ENCODE measurements at places on chromosomes 11 and 22.

- no peak for DNase-seq
Measured at GRCh38 chr22:38262051-38262795, 10.6 kb downstream of the TMEM184B start.

- DNase-seq, result no peak
Measured at GRCh38 chr11:5522308-5522707, 5.8 kb upstream of the UBQLNL start.

- no peak for DNase-seq
Measured at GRCh38 chr11:99742501-99742900, 721.8 kb downstream of the CNTN5 start.

DNA sequence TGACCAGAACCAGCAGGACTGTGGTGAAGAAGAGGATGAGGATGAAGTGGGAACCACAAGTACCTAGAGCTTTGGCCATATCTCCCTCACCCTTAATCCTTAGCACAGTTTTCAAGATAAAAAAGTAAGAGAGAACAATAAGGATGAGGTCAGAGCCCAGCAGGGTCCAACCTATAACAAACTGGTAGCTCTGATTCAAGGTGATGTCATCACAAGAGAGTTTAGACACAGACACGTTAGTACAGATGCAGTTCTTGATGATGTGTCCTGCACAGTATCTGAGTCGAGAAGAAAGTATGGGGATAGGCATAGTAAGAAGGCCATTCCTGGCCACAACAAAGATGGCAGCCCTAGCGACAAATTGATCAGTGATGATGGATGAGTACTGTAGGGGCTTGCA is 586 bp downstream of the OR56A5 start:
- DNase-seq, result no peak

DNA sequence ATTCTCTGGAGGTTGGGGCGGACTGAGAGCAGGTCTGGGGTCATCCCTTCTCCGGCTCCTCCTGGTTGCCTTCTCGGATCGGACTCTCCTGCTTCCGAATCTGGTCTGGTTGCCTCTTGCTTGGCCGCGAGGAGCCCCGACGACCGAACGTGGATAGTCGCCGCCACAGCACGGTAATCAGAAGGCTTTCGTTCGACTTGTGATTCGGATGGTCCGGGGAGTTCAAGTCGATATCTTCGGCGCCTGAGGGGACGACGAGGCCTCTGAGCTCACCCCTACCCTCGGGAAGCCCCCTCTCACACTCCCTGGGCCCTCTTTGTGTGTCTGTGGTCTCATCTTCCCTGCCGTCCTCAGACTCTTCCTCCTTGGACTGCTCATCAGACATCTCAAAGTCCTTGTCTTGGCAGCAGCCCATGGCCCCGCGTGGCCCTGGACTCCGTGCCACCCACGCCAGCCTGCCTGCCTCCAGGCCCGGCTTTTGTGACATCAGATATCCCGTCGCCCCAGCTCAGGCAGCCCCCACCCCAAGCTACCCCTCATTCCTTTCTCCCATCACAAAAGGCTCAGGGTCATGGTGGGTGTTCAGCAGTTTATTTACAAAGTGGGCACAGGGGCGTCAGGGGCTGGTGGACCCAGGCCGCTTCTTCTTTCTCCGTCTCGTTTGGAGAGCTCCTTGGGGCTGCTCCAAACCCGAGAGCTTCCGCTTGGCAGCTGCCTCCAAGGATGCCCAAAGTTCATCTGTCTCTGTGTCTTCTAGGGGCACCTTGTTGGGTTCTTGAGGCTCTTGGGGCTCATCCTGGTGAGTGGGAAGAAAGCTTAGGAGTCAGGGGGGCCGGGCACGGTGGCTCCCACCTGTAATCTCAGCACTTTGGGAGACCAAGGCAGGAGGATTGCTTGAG is at the start of gene TEX54:
TEX54 (minus strand) TSS at position 506 of the 899 bp plus-strand sequence.
- DNase-seq, result peak; percentile 37

DNA sequence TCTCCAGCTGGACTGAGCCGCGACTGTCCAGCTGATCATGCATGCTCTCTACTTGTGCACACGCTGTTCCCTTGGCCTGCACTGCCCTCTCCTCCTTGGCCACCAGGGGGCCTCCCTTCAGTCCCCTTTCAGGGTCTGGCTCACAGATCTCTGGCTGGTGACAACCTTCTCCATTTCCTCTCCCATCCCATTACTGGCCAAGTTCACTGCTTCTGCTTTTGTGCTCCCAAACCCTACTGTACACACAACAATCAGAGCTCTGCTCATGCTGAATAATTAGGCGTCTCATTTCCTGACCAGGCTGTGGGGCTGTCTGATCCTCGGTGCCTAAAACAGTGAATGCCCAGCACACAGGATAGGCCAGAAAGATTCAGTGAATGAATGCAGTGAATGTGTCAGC is 224.0 kb upstream of the NARS2 start:
- DNase-seq, result peak; percentile 27

- DNase-seq, result no peak
Measured at GRCh38 chr22:28819253-28820096, 19.1 kb upstream of the XBP1 start.

DNA sequence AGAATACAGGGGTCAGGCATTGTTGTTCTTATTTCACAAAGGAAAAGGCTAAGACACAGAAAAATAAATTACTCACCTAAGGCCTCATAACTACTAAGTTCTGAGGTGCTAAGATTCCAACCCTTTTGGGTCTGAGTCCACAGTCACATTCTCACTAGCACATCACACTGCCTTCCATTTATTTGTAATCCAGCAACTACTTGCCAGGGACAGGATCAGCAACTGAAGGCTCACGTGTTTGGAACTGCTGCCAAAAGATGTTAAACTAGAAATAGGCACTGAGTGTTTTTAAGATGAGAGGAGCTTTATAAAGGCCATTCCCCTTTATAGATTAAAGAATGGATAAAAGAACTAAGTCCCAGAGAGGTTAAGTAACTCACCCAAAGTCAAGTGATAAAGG is 58.0 kb downstream of the CADM1 start:
- DNase-seq, result no peak

DNA sequence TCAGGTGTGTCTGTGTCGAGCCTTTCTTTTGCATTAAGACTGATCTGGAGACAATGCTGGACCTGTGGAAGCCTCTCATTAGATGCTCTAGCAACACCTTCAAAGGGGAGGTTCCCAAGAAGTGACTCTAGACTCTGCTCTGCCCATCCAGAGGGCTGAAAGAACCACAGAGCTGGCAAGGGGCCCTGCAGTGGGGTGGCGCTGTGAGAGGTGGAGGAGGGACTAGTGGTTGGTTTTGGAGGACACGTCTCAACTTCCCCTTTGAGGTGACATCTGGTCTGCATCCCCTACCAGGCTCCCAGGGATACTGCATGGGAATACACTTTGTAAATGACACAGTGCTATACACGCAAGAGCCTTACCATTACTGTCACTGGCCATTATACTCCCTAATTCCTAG is 34.2 kb upstream of the SYT13 start:
- no peak for DNase-seq
